ENCODE measurements at places on chromosomes 4 and X.

GRCh38 chr4:184860018-184860779 lies 34.4 kb upstream of the ACSL1 start:
- H3K36me3 ChIP-seq, result no peaks in the 10 kb centered on the region
- H3K27ac ChIP-seq, result no peak overlapping the region
- no peaks in the 10 kb centered on the region for H3K27me3 ChIP-seq
- no peaks in the 10 kb centered on the region for H3K4me1 ChIP-seq
- no peak for DNase-seq

DNA sequence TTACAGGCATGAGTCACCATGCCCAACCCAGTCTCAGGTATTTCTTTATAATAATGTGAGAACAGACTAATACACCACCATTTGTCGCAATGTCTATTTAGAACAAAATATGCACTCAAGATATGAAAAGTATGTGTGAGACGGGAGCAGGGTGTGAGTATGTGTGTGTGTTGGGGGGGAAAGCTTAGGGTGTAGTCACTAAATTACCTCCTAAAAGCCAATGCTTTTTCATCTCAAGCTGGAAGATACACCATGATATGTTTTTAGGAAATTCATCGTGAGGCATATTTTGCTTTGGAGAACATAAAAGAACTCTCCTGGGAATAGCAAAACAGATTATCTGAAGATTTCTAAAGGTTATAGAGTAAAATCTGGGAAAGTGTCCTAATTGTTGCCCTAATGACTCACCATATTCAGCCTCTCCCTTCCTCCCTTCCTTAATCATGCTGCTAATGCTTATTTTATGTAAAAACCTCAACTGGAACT lies 262.7 kb downstream of the PDHA2 start:
- H3K4me1 ChIP-seq, result no peaks in the 10 kb centered on the region
- no peaks in the 10 kb centered on the region for H3K27me3 ChIP-seq
- no peak for DNase-seq
- H3K27ac ChIP-seq, result no peak overlapping the region
- no peak overlapping the region for H3K4me3 ChIP-seq

GRCh38 chr4:18366136-18366535 lies 344.6 kb upstream of the LCORL start:
- H3K27ac ChIP-seq, result no peak overlapping the region
- no peaks in the 10 kb centered on the region for H3K36me3 ChIP-seq
- no peak overlapping the region for H3K4me3 ChIP-seq
- H3K4me1 ChIP-seq, result no peaks in the 10 kb centered on the region
- no peak for DNase-seq

GRCh38 chr4:2075987-2076907 lies 17.1 kb downstream of the NAT8L start:
- H3K27me3 ChIP-seq, result no peaks in the 10 kb centered on the region
- no peak overlapping the region for H3K27ac ChIP-seq
- H3K36me3 ChIP-seq, result no peaks in the 10 kb centered on the region
- H3K4me1 ChIP-seq, result no peaks in the 10 kb centered on the region
- no peak for DNase-seq
- no peak overlapping the region for H3K4me3 ChIP-seq

- no peaks in the 10 kb centered on the region for H3K36me3 ChIP-seq
- DNase-seq, result peak; percentile 35
- H3K4me3 ChIP-seq, result peak within 1 kb of the TSS; percentile 72
- H3K27ac ChIP-seq, result peak within 1 kb of the TSS; percentile 87
These were observed at the start of gene GK for GRCh38 chrX:30653415-30654131. GK (plus strand) TSS chrX:30653423; CDS start chrX:30653538, 115 bp downstream.

- no peaks in the 10 kb centered on the region for H3K27me3 ChIP-seq
- H3K4me3 ChIP-seq, result no peak overlapping the region
- H3K4me1 ChIP-seq, result no peaks in the 10 kb centered on the region
- H3K36me3 ChIP-seq, result no peaks in the 10 kb centered on the region
These were observed 832.7 kb upstream of the INTU start for GRCh38 chr4:126799971-126800574.

DNA sequence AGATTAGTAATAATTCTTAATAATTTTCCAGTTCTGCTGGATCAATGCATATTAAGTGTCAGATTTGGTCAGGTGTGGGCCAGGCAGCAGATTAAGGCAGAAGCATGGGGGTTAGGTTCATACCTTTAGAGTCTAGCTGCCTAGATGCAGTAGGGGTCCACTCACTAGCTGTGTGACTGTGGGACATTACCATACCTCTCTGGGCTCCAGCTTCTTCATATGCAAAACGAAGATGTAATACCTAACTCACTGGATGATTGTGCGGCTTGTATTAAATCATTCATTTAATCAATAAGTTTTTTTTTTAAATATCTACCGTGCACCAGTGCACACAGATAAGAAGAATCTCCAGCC lies 1.4 kb downstream of the ANXA3 start:
- H3K27me3 ChIP-seq, result peaks cover 4% of the 10 kb centered on the region
- no peak overlapping the region for H3K27ac ChIP-seq
- peaks cover 10% of the 10 kb centered on the region for H3K4me1 ChIP-seq
- no peak for DNase-seq

All from liver (tissue), 10 donors.